Sciatic nerve (tissue), 2 donors: ENCODE measurements at places on chromosomes 6 and 20.

DNA sequence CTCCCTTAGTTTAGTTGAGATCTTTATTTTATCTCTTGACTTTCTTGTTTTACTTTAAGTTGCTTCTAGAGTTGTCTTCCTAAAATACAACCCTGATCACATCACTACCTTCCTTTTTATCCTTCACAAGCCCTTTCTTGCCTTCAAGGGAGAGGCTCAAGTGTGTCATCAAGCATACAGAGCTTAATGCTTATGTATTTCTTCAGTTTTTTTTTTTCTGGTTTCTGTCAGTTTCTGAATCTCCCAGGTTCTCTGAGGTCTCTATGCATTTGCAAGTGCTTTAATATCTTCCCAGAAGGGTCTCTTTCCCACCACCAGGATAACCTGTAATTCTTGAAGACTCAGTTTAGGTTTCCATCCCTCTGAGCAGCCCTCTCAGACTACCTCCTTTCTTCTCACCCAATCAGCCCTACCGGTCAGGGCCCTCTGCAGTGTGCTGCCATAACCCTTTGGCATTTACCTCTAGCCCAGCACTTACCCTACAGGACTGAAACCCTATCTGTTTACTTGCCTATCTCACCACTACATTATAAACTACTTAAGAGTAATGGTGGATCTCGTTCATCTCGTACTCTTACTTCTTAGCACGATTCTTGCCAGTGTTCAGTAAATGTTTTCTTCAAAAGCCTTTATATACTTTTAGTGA is 36.9 kb downstream of the EYA4 start:
- DNase-seq: no peak

- DNase-seq: no peak
These were observed 27.3 kb downstream of the WRNIP1 start for GRCh38 chr6:2792330-2793110.

DNA sequence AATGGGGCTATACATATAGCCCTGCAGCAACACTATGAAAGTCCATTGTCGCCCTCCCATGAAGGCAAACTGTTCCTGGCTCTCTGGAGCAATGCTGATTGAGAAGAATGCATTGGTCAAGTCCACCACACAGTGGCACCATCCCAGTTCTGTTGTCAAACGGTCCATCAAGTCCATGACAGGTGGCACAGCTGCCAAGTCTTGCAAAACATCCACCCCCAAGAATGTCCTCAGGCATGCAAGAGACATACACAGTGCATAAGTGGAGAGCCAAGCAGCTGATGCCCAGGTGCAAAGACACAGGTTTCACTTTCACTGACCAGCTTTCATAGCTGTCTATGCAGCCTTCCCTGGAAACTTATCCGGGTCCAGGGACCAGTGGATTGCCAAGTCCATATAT is 17.5 kb downstream of the ZNF391 start:
- DNase-seq: no peak

DNA sequence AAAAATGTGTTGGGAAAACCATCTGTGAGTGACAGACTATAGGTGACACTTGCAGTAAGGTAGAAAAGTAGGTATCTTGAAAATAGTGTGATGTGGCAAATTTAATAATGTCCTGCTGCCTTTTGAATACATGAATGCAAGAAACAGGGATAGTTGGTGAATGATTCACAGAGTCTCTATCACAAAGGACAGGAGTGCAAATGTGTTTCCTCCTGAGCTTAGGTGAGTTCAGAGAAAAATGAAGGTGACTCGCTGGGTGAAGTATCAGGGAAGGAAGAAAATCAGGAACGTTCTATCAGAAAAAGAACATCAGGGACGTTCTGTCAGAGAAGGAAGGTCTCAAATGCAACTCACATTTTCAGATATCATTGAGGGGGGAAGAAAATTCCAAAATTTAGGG is 557.8 kb upstream of the SLC35B3 start:
- no peak for DNase-seq

- no peak for DNase-seq
These were observed 5.7 kb downstream of the TMEM181 start for GRCh38 chr6:158565482-158566040.

DNA sequence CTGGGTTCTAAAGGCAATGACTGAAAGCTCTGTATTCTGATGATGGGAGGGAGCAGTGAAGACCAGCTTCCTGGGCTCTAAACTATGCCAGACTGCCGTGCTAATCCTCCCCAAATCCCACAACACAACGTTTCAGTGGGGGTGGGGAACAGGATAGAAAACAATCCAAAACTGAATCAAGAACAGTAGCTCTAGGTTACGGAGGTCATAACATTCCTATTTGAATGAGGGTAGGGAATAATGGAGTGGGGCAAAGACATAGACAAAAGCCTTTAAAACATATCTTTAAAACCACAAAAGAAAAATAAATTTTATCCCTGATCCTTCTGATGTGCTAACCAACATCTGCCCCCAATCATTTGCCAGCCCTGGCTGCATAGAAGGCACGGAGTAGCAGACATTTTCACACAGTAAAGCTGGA is 7.8 kb downstream of the USP49 start:
- DNase-seq: no peak

- no peak for DNase-seq
These were observed at the start of gene TREML2 for GRCh38 chr6:41200901-41201763. TSS of gene TREML2 (minus strand) at chr6:41201149. CDS start at chr6:41201008, 141 bp downstream.

- DNase-seq: no peak
These were observed 25.1 kb downstream of the NEDD9 start for GRCh38 chr6:11207199-11207968.

DNA sequence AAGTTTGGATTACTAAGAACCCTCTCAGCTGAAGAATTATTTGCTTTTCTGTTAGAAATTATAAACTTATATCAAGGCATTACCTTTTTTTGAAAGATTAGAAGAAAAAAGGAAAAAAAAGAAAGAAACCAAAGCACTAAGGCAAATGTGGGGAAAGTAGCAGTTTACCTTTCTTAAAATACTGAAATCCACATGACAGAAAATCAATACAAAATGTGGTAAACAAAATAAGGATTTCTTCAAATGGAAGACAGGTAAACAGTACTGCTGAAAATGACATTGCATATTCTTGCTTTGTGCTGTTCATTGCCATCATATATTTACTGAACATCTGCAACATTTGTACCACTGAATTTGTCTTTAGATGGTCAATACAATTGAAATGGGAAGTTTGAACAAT is 411.2 kb upstream of the PLCB4 start:
- DNase-seq: no peak

GRCh38 chr6:30862156-30862875 is 22.0 kb upstream of the DDR1 start:
- no peak for DNase-seq

GRCh38 chr6:128513878-128514277 is 6.5 kb downstream of the PTPRK start:
- DNase-seq: no peak

DNA sequence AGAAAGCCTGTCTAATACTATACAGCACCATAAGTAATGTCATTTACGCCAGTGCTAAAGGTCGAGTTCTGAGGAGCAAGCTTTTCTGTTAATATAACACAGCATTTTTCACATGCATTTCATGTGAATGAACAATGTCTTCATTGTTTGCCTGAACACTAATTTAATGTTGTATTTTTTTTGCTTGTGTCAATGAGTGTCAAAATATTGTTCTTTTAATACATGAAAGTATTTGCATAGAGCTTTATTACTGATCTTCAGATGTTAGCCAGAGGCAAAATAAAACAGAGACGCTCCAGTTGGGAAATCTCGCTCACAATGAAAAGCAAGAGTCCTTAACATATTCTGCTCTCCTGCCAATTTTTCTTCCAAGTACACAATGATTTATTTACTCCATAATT is 151.8 kb downstream of the FOXC1 start:
- no peak for DNase-seq

- no peak for DNase-seq
These were observed 134.1 kb downstream of the CD109 start for GRCh38 chr6:73830119-73830518.

GRCh38 chr20:63973160-63973479 is 3.4 kb upstream of the ZNF512B start:
- DNase-seq: no peak

GRCh38 chr6:168000198-168001028 is 2.9 kb downstream of the KIF25 start:
- DNase-seq: no peak

DNA sequence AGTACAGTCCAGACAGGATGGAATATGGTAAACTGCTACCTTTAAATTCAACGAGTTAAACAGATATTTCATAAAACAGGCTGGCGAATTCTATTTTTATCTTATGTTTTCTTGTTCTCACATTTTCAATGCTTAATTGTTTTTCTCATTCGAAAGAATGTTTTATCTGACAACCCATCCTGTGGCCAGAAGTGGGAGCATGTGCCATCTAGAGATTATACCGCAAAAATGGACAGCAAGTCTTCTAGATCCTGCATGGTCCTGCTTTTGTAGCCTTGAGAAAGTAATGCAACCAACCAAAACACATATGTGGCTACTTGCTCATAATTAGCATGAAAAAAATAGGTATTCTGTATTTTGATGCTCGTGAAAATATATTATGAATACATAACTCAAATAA is 30.7 kb downstream of the TUBB2B start:
- DNase-seq: no peak

GRCh38 chr6:293193-294174 is 1.2 kb downstream of the DUSP22 start:
- no peak for DNase-seq

- no peak for DNase-seq
These were observed 15.3 kb upstream of the NKAIN2 start for GRCh38 chr6:123788319-123788718.

- DNase-seq: peak; percentile 53
These were observed 28.1 kb downstream of the PYGB start for GRCh38 chr20:25275813-25276532.

DNA sequence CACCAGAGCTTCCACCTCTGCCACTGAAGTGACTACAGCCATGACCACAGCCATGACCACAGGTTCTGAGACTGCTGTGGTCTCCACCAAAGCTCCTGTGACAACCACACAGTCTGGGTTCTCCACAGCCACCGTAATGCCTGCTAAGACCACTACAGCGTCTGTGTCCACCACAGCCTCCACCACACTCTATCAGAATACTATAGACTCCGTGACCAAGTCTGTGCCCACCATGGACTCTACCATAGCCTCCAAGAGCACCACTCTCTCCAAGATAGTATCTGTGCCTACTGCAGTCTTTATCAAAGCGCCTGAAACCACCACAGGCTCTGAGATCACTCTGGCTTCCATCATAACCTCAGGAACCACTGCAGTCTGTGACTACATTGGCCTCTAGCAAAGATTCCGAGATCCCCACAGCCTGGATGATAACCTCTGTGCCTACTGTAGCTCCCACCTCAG is 18.3 kb upstream of the MUC21 start:
- no peak for DNase-seq

GRCh38 chr6:88494401-88495140 is 328.4 kb upstream of the CNR1 start:
- no peak for DNase-seq

GRCh38 chr6:53691667-53692133 is 26.1 kb upstream of the KLHL31 start:
- DNase-seq: no peak

DNA sequence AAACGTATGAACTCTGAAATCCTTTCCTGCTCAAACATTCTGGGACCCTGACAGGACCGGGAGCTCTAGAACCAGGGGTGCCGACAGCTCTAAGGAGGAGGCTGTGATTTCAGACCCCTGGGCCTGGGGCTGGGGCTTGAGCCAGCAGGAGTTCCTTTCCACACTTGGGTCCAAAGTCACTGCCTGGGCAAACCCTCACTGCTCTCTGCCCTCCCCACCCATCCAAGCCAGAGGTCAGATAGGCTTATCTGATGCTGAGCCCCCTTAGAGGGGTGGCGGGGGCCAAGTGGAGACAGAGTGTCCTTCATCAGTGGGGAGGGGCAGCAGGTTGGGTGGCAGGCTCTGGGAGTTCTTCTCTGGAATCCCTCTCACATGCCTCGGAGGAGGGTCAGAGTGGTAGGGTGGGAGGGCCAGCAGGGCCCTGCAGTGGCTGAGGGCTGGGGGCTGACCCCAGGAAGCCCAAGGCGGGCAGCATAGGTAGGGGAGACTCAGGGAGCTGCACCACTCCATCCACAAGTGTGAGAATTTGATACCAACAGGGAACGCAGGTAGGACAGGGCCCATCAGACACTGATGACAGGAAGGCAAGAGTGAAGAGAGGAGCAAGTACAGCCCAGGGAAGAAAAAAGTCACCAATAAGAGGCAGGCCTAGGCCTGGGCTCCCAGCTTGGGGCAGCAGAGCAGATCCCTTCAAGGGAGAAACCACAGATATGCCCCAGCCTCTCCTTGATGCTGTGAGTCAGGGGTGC is 121.0 kb downstream of the MRPL14 start:
- no peak for DNase-seq

- no peak for DNase-seq
These were observed 395.3 kb downstream of the GJA1 start for GRCh38 chr6:121830736-121831135.

- DNase-seq: no peak
These were observed 69.6 kb upstream of the ZNF184 start for GRCh38 chr6:27542485-27542884.

GRCh38 chr6:3208775-3209113 is 18.7 kb downstream of the TUBB2B start:
- DNase-seq: no peak

DNA sequence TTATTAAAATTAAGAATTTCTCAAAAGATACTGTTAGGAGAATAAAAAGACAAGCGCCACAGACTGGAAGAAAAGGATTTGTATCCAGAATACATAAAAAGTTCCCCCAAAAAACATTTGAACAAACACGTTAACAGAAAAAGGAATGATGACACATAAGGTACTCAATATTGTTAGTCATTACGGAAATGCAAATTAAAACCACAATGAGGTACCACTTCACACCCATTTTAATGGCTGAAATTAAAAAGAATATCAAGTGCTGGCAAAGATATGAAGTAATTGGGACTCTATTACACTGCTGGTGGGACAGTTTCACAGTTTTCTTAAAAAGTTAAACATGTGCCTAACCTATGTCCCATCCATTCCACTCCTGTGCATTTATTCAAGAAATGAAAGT is 51.4 kb downstream of the HECA start:
- DNase-seq: no peak

DNA sequence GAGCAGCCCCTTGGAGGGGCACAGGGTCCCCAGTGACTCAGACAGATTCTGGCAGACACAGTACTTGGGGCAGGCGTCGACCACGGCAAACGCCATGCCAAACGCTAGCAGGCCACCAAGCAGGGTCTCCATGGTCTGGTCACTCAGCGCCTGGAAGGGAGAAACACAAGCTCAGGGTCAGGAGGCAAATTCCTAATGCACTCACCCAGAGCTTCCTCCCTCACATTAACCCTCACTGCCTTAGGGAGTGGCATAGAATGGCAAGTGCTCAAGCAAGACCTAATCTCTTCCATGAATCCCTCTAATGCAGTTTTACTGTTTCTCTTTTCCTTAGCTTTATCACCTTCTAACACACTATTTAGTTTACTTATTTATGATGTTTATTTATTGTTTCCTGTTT is 154.2 kb downstream of the LRFN2 start:
- DNase-seq: no peak

GRCh38 chr6:71419217-71420094 is 130.8 kb downstream of the OGFRL1 start:
- no peak for DNase-seq

GRCh38 chr6:33861722-33862121 is 57.9 kb upstream of the MLN start:
- DNase-seq: no peak
